Stimulated activated CD4-positive, alpha-beta T cell treated with anti-CD3 and anti-CD28 coated beads, Interleukin-1b, Interleukin-23, amount 100 ng/mL, for 24 hours (primary cell): ENCODE measurements at places on chromosomes 4 and X.

- DNase-seq = no peak
Observed at GRCh38 chrX:133493366-133493765, 78.1 kb upstream of the GPC4 start.

- DNase-seq = no peak
Observed at GRCh38 chr4:170657761-170658160, 568.0 kb upstream of the AADAT start.

- DNase-seq = no peak
Observed at GRCh38 chrX:87578978-87579377, 61.4 kb downstream of the KLHL4 start.

GRCh38 chr4:74499986-74500781, 55.2 kb downstream of the AREG start:
- no peak for DNase-seq

DNA sequence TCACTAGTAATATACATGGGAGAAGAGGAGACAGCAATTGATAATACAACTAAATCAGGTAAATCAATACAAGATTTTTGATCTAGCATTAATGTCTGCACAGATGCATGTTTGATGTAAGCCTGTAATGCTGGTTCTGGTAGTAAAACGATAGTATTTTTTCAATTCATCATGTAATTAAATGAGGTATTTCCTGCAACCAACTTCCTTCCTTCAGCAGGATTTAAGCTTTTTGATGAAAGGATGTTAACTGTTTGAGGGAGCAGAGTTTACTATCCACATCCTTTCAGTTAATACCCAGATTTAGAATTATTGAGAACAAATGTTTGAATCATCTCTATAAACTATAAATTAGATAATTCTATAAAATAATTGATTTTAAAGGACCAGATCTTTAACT, 31.4 kb upstream of the NFKB1 start:
- DNase-seq = no peak

DNA sequence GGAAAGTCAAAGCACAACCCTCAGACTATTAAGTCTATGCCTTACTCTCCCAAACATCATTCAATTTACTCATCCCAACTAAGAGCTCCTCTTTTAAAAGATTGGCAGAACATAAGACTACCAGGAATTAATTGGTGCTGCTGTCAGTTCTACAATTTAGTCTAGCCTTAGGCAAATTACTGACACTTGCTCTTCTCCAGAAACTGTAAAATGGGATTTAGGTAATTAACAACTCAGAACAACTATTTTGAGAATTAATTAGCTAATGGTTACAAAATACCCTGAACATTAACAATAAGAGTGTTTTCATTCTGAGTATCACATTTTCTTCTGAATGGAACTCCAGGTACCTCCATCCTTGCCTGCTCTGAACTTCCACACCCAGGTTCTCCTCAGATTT, 36.2 kb upstream of the RBM47 start:
- no peak for DNase-seq

DNA sequence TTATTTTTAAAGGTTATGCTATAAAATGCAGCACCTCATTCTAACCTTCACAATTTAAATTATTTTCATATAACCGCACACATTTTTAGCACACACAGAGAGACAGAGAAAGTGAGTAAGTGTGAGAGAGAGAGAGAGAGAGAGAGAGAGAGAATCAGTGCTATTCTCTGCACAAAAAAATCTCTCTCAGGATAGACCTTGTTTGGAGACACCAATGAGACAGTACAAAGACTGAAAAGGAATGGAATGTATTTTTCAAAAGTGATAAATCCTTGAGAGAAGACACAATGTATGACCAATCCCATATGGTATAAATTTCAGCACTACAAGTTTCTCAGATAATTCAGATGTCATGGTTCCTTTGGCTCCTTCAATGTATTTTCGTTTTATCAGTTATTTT, 132.1 kb upstream of the PCDH18 start:
- DNase-seq = no peak

DNA sequence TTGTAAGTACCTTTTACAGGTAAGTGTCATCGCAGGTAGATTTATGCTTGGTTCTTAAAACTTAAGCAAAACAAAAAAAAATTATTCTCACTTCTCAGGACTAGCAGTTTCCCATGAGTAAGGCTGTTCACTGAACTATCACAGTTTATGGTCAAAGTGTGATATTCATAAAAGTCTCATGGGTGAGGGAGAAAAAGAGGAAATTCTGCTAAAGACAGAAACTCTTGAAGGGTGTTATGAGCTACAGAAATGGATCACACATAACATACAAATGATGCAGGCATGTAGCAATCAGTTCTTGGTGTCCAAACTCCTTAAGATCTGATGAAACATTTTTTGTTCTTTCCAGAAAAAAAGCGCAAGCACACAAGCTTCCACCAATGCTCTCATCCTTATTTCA, 8.5 kb downstream of the RAB9A start:
- DNase-seq = no peak

GRCh38 chr4:177339477-177340374, 30.1 kb downstream of the NEIL3 start:
- DNase-seq = no peak

DNA sequence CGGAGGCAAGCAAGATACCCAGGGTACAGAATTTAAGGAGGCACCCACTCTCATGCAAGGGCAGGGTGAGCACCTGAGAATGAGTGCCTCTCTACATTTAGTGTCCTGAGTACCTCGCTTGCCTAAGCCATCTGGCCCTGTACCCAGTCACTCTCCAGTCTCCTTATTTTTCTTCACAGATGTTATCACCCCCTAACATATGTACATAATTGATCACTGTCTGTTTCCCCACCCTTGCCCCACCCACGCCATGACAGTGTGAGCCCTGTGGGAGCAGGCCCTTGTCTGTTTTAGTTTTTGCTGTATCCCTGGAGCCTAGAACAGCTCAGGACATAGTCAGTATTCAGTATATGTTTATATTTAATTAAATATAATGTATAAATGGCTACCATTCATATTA, 113.6 kb downstream of the SPRY1 start:
- DNase-seq = no peak

GRCh38 chrX:53357799-53358530, 64.5 kb downstream of the SMC1A start:
- DNase-seq = no peak

DNA sequence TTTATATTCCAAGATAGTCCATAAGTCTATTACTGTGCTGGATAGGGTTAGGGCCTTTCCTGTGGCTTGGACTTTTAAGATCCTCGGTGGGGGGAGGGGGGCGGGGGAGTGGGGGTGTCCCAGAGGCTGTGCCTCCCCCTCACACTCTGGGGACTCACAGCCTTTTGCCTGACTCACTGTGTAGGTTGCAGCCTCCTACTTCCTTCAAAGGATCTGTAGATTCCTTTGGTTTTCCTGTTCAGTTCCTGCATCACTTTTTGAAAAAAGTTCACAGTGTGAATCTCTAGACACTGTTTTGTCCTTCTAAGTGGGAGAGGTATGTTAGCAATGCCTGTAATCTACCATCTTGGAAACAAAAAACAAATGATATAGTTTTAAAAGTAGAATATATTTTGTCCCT, 999.9 kb downstream of the GLUD2 start:
- no peak for DNase-seq

GRCh38 chrX:85930099-85930498, 117.3 kb downstream of the CHM start:
- no peak for DNase-seq

DNA sequence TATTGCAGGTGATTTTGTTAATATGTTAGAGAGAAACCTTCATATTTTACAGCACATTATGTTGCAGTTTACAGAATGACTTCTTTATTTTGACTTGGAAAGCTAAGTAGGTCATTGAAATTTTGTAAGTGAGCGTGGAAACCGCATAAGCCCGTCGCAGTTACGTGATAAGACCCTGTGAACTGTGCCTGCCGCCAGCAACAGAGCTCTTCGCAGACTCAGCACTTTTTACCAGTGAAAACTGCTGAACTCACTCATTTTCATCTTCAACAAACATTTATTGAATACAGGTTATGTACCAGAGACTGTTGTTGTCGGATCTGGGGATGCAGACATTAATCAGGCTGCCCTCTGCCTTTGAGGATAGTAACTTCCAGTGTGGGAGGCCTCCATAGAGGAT, 355.7 kb downstream of the HS3ST1 start:
- DNase-seq = no peak

- no peak for DNase-seq
Observed at GRCh38 chr4:17027495-17027894, 129.1 kb upstream of the LDB2 start.

GRCh38 chrX:132968296-132968949, 10.0 kb upstream of the HS6ST2 start:
- no peak for DNase-seq

DNA sequence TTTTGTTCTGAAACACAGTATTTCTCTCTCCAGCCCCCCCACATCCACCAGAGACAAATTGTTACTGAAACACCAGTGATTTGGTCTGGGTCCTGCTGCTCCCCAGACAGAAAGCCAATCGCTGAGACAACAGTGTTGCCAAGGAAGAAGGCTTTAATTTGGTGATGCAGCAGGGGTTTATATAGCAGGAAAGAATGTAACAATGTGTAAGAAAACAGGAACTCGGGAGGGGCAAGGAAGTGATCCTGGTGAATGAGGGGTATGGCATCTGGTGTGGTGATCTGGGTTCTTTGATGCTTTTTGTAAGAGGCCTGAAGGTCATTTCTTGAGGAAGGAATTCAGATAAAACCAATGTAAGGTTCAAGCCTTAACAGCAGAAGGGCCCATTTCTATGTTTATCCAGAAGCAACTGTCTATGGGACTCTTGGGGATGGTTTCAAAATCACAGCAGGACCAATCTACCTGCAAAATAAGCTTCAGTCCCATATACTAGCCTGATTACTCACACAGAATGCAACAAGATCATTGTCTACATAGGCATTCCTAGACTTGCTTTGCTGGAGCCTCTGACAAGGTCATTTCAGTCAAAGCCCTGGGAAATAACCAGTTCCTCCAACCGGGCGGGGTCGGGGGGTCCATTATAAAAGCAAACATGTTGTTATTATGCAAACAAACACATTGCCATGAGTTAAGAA, 445.2 kb upstream of the ZFP42 start:
- no peak for DNase-seq

DNA sequence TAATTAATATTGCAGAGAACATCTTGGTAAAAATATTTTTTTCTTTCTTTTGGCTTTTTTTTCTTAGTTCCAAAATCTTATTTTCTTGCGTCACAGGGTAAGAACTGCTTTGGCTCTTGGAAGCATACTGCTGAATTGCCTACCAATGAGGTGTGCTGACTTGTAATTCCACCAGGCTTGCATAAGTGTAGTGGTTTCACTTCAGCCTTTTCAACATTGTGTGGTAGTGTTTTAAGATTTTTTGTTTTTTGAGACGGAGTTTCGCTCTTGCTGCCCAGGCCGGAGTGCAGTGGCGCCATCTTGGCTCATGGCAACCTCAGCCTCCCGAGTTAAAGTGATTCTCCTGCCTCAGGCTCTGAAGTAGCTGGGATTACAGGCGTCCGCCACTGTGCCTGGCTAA, 42.4 kb downstream of the N4BP2 start:
- DNase-seq = no peak

DNA sequence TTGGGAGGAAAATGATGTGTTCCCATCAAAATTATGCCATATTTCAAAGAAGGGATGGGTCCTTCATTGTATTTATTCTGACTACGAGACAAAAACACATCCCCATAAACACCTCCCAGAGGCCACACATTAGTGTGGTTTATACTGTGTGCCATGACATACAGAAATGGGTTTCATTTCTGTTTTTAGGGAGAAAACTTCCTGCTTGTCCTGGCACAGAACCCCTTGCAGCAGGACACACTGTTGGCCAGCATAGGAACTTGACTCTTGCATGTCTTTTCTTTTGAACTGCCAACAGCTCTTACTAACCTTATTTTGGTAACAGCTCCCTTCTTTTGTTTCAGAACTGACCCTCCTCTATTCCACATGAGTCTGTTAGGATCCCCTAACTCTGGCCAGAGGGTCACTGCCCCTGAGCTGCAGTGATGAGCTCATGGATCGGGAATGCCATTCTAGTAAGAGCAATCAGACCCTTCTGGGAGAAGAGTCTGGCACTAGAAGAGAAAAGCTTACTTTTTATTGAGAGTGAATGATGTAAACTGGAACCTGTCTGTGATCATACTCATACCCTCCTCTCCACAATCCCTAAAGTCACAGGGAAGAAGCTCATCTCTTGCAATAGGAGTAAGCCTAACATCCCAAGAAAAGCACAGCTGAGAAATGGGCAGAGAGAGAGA, 86.4 kb downstream of the SMIM20 start:
- no peak for DNase-seq

GRCh38 chrX:24668111-24668510, 21.0 kb upstream of the PCYT1B start:
- DNase-seq = no peak

GRCh38 chr4:79747252-79747651, 325.8 kb downstream of the ANTXR2 start:
- no peak for DNase-seq

GRCh38 chrX:63746715-63747114, 38.3 kb downstream of the ARHGEF9 start:
- no peak for DNase-seq

DNA sequence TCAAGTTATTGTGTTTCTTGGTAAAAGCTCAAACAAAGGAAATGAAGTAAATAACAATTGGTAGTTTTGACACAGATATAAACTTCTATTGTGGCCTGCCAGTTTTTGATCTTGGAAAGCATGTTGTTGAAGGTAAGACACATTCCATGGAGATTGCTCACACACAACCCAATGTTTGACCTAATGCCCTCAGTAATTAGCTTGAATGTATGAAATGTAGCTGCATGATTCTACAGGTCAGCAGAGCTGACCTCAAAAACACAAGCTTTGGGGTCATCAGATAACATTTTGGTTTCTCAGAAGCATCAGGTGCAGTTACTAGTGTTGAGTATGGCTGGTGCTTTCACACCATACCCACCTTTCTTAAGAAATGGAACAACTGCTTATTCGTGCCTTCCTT, 16.5 kb downstream of the GPR173 start:
- no peak for DNase-seq

GRCh38 chr4:113024388-113024787, 25.1 kb upstream of the ANK2 start:
- no peak for DNase-seq

- no peak for DNase-seq
Observed at GRCh38 chrX:34734383-34734782, 77.3 kb upstream of the TMEM47 start.

- DNase-seq = peak; percentile 9
Observed at GRCh38 chr4:76993787-76994641, 44.5 kb downstream of the SEPTIN11 start.

GRCh38 chr4:130146773-130147172, 1050.8 kb downstream of the C4orf33 start:
- no peak for DNase-seq

DNA sequence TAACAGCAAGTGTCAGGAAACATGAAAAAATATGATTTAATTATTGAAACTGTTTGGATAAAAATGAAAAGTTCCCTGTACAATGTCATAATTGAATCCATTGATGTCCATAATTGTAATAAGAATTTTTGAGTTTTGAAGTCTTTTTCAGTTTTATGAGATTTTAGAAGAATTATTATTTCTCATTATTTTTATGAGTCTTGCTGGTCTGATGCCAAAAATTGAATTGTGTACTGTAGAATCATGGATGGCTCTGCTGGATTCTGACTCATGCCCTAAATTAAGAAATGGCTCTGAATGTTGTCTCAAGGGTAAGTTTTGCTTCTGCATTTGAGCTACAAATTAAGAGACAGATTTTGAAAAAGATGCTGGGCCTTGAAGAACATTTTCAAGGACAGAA, 132.8 kb upstream of the MAP9 start:
- no peak for DNase-seq

- no peak for DNase-seq
Observed at GRCh38 chr4:159220353-159220752, 117.5 kb downstream of the RAPGEF2 start.

GRCh38 chrX:40177117-40177430, 79.3 kb upstream of the BCOR start:
- no peak for DNase-seq

- DNase-seq = no peak
Observed at GRCh38 chr4:154441982-154442381, 49.6 kb downstream of the DCHS2 start.
